ENCODE measurements at places on chromosomes 2 and 18.

DNA sequence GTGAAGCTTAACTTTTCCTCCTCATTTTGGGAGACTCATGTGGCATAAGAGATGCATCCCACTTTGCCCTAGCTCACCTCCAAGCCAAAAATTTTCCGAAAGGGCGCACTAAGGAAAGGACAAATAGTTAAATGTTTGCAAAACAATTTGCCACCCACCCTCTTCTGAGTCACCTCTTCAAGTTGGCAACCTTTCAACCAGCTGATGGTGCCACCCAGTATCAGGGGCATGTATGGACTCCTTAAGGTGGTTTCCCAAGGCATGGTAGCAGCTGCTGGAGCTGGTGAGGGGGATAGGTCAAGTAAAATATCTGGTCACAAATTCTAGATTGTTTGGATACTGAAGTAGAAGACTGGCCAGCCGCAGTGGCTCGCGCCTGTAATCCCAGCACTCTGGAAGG, 17.2 kb upstream of the ITGAV start:
- DNase-seq: peak; percentile 41

DNA sequence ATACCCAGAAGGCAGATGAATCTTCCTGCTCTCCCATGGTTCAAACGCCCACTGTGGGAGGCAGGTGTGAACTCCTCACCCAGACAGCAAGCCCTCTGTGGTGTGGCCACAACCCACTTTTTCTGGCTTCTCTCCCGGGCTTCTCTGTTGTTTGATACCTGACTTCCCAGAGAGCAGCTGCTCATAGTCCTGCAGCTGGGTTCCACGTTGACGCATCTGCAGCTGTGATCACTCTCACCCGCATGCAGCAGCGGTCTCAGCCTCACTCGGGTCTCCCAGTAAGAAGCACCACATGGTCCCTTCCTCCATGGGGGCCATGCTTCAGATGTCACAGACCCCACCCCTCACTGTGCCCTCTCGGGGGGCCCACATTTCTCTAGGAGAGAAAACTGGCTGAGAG, 3.5 kb downstream of the ASPRV1 start:
- DNase-seq: no peak

DNA sequence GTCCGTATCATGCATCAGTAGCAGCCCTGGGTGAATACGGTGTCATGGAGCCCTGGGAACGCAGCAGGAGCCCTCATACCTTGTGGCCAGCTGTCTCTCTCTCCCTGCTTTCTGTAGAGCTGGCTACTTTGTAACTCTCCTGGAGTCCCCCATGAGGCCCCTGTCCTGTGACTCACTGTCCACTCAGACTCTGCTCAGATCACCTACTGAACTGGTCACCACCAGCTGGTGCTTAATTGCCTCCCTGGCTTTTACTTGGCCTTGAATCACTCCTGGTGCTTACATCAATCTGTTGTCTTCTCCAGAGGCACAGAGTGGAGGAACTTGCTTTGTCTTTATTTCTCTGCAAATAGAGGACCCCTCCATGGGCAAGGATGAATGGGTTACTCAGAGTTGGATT, 172.7 kb downstream of the HRH4 start:
- DNase-seq: no peak

GRCh38 chr18:21267400-21267799, 25.4 kb downstream of the GREB1L start:
- no peak for DNase-seq

- no peak for DNase-seq
Observed at GRCh38 chr2:240909216-240909974, 3.3 kb downstream of the CROCC2 start.

GRCh38 chr2:239355139-239355538, 45.7 kb downstream of the HDAC4 start:
- no peak for DNase-seq
